ENCODE measurements at places on chromosomes 4 and X.

GRCh38 chr4:28225689-28226353 lies 1365.2 kb downstream of the STIM2 start:
- no peak for DNase-seq

GRCh38 chr4:127400731-127401346 lies 231.9 kb upstream of the INTU start:
- no peak for DNase-seq

- no peak for DNase-seq
These were observed 18.4 kb downstream of the NMU start for GRCh38 chr4:55617587-55618197.

DNA sequence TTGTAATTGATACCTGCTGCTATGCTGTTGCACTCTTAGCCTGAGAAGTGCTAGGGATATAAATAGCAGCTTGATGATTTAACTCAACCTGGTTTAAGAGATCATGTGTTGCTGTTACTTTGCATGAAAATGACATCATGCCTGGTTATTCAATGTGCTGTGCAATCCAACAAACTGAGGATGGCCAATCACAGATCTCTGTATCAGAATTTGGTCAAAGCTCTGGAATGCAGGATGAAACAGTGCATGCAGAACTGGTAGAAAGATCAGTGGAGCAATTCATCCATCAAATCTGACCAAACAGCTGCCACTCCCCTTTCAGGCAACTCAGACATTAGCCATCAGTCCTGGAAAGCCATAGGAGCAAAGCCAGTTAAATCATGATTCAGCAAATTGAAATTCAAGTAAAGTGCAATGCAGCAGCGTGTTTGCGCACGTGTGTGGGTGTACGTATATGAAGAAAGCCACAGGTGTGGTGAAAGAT lies 160.3 kb upstream of the RASGEF1B start:
- DNase-seq = no peak

DNA sequence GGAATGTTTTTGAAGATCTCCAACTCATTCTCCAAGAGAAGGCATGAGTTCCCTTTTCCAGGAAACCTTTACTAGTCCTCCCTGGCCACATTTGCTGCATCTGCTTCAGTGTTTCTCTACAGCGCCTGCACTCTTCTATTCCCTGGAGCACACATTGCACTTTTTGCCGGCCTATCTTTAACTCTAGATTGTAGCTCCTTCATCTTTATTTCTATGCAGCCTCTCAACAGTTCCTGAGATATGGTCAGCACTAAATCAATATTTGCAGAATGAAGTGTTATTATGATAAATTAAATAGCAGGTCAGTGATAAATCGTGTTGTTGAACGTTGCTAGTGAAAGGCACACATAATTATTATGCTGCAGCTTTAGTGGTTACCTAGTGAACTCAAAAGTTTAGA lies 88.3 kb downstream of the VCX3A start:
- DNase-seq = no peak

GRCh38 chr4:154660052-154660451 lies 47.6 kb upstream of the FGG start:
- no peak for DNase-seq

DNA sequence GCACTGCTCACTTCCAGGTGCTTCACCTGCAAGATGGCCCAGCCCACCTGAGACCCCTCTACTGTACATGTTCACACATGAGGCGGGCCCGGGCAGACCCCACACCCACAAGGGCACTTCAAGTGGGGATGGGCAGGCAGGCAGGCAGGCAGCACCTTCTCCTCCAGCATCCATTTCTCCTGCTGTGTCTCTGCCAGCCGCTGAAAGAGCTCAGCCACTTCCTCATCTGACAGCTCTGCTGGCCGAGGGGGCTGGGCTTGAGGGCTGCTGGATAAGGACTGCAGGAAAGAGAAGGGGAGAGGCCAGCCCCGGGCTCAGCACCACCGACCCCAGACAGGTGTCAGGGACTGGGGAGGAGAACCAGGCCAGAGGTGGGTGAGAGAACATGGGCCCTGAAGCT lies 4.4 kb upstream of the KCND1 start:
- DNase-seq = no peak

- no peak for DNase-seq
These were observed 15.0 kb downstream of the FNIP2 start for GRCh38 chr4:158783785-158784184.

DNA sequence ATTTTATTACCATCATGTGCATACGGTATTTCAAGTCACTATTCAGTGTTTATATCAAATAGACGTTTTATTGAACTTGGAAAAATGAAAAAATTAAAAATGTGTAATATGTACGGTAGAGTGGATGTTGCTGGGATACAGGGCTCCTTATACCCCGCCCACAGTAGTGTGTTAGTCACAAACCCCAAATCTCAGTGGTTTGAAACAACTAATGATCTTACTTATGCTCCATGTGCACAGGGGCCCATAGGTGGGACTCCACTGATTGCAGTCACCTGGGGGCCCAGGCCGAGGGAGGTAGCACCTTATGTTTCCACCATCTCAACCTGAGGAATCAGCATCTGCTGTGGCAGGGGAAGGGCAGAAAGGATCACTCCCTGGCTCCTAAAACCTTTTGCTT lies 18.1 kb downstream of the LSM6 start:
- DNase-seq = no peak

- no peak for DNase-seq
These were observed 822 bp upstream of the SGMS2 start for GRCh38 chr4:107823870-107824349.

Data from CD4-positive, alpha-beta T cell treated with Interleukin-21 for 1 hour (primary cell).